ENCODE measurements at places on chromosomes 3 and 15.

- H3K27ac ChIP-seq: no peak overlapping the region
- no peaks in the 10 kb centered on the region for H3K36me3 ChIP-seq
- H3K27me3 ChIP-seq: peaks cover 17% of the 10 kb centered on the region
- H3K4me3 ChIP-seq: no peak overlapping the region
- H3K4me1 ChIP-seq: no peaks in the 10 kb centered on the region
Measured at GRCh38 chr3:23170291-23170690, 32.8 kb upstream of the UBE2E2 start.

- peak overlapping the region; percentile 90 for H3K27ac ChIP-seq
- H3K27me3 ChIP-seq: no peaks in the 10 kb centered on the region
- peaks cover 43% of the 10 kb centered on the region for H3K4me1 ChIP-seq
- DNase-seq: no peak
- no peaks in the 10 kb centered on the region for H3K36me3 ChIP-seq
Measured at GRCh38 chr3:190266913-190267290, 55.3 kb downstream of the CLDN1 start.

DNA sequence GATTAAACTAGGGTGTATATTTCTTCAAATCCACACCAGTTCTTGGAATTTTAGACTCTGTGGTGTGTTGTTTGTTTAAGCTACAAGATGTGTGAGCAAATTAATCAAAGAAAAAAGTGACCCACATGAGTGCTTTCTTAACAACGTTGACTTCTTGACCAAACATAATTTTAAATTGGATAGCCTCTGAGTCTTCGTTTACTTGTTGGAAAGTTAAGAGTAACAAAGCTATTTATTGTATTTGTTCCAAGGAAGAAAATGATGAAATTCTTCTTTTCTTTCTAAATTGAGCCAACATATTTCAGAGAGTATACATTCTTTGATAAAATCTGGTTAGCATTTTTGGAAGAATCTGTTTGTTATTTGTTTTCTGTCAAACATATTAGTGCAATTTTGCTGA, 99.9 kb upstream of the IGSF10 start:
- peaks cover 11% of the 10 kb centered on the region for H3K4me1 ChIP-seq
- H3K27me3 ChIP-seq: no peaks in the 10 kb centered on the region
- no peaks in the 10 kb centered on the region for H3K36me3 ChIP-seq
- no peak overlapping the region for H3K4me3 ChIP-seq
- no peak for DNase-seq
- no peak overlapping the region for H3K27ac ChIP-seq

- no peaks in the 10 kb centered on the region for H3K27me3 ChIP-seq
- no peak overlapping the region for H3K27ac ChIP-seq
- no peaks in the 10 kb centered on the region for H3K36me3 ChIP-seq
- no peaks in the 10 kb centered on the region for H3K4me1 ChIP-seq
- DNase-seq: no peak
Measured at GRCh38 chr15:29390051-29390450, 120.4 kb upstream of the NSMCE3 start.

DNA sequence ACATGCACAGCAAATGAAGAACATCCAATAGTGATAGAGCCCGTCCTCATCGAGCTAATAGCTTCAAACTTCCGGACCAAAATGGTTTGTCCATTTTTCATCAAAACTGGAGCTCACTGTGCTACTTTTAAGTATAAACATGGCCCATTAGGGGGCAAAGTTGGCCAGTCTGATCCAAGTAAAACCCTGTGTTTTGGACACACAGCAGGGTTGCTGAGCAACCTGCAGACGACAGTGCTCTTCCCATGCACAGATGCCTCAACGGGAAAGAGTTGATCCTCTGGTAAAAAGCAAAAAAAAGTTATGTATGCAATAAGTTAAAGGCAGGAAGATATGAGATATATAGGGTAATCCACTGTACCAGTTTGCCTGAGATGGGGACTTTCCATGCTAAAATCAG, 244.0 kb upstream of the THBS1 start:
- H3K27me3 ChIP-seq: no peaks in the 10 kb centered on the region
- H3K4me1 ChIP-seq: peaks cover 8% of the 10 kb centered on the region
- no peaks in the 10 kb centered on the region for H3K36me3 ChIP-seq
- no peak overlapping the region for H3K27ac ChIP-seq
- DNase-seq: no peak

DNA sequence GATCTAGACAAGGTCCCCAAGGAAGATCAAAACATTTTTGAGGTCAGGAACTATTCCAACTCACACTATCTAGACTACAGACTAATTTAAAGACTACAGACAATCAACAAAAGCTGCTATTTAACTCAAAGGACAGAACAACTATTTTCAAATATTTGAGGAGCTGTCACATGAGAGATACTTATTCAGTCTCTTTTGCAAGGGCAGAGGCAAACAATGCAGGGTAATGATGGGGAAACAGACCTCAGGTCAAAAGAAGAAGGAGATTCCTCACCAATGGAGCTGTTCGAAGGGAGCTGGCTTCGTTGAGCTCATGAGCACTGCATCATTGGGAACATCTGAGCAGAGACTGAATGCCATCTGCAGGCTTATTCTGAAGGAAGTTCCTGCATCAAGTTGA, 231.9 kb downstream of the DTWD1 start:
- no peak overlapping the region for H3K27ac ChIP-seq
- no peaks in the 10 kb centered on the region for H3K36me3 ChIP-seq
- no peak for DNase-seq
- peaks cover 11% of the 10 kb centered on the region for H3K4me1 ChIP-seq
- H3K27me3 ChIP-seq: no peaks in the 10 kb centered on the region

- peaks cover 14% of the 10 kb centered on the region for H3K36me3 ChIP-seq
- H3K27ac ChIP-seq: no peak overlapping the region
- no peaks in the 10 kb centered on the region for H3K4me1 ChIP-seq
- DNase-seq: no peak
- H3K27me3 ChIP-seq: no peaks in the 10 kb centered on the region
- no peak overlapping the region for H3K4me3 ChIP-seq
Measured at GRCh38 chr3:4387210-4388204, 79.6 kb downstream of the SUMF1 start.

GRCh38 chr15:85542895-85543331, 162.5 kb downstream of the AKAP13 start:
- DNase-seq: no peak
- H3K27ac ChIP-seq: peak overlapping the region; percentile 3
- H3K4me1 ChIP-seq: peaks cover 62% of the 10 kb centered on the region
- H3K4me3 ChIP-seq: no peak overlapping the region

GRCh38 chr15:69320977-69321554, 22.4 kb downstream of the PAQR5 start:
- peaks cover 9% of the 10 kb centered on the region for H3K4me1 ChIP-seq
- no peak overlapping the region for H3K27ac ChIP-seq
- no peaks in the 10 kb centered on the region for H3K36me3 ChIP-seq
- H3K27me3 ChIP-seq: no peaks in the 10 kb centered on the region
- H3K4me3 ChIP-seq: no peak overlapping the region

DNA sequence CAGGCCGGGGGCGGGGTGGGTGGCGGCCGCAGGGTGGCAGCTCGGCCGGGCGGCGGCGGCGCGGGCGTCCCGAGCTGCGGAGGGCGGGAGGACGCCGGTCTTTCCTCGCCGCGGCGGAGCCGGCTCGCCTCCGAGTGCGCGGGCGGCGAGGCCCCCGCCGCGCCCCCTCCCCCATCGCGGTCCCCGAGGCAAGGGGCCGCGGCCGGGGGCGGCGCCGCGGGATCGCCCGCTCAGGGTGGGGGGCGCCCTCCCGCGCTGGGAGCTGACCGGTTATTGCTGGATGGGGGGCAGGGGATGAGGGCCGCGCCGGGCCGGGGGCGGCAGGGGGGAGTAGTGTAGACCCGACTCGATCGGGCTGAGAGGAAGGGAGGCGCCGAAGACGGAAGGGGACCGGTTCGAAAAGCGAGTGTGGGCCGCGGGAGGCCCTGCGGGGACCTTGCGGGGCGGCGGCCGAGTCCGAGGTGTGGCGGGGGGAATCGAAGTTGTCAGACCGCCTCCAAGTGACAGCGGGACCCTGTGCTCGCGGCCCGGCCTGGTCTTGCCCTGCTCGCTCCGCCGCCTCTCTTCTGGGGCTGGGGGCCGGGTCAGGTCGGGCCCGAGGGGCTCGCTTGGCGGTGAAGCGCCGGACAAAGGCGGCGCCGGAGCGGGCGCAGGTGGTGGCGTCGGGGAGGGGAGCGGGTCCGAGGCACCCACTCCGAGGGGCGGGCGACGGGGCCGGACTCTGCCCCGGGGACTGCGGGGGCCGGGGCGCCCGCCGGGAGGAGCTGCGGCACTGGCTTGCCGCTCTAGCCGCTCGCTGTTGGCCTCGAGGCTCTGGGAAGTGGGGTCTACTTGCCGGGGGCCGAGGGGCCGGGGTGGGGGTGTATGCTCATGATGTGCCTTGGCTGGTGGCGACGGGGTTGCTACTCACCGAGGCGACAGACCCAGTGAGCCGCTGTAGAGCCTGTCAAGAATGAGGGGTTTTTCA, 1.1 kb downstream of the BAHD1 start:
- H3K27ac ChIP-seq: peak overlapping the region; percentile 69
- DNase-seq: no peak
- H3K4me1 ChIP-seq: peaks cover 61% of the 10 kb centered on the region
- peaks cover 7% of the 10 kb centered on the region for H3K27me3 ChIP-seq
- peak overlapping the region; percentile 82 for H3K4me3 ChIP-seq

GRCh38 chr3:68256635-68257223, 602.3 kb upstream of the SUCLG2 start:
- DNase-seq: no peak
- H3K4me1 ChIP-seq: no peaks in the 10 kb centered on the region
- no peaks in the 10 kb centered on the region for H3K36me3 ChIP-seq
- H3K27me3 ChIP-seq: no peaks in the 10 kb centered on the region
- no peak overlapping the region for H3K27ac ChIP-seq

GRCh38 chr15:99340347-99340746, 89.1 kb downstream of the LRRC28 start:
- peak overlapping the region; percentile 86 for H3K27ac ChIP-seq
- no peaks in the 10 kb centered on the region for H3K27me3 ChIP-seq
- DNase-seq: no peak
- H3K4me3 ChIP-seq: no peak overlapping the region
- peaks cover 33% of the 10 kb centered on the region for H3K4me1 ChIP-seq

DNA sequence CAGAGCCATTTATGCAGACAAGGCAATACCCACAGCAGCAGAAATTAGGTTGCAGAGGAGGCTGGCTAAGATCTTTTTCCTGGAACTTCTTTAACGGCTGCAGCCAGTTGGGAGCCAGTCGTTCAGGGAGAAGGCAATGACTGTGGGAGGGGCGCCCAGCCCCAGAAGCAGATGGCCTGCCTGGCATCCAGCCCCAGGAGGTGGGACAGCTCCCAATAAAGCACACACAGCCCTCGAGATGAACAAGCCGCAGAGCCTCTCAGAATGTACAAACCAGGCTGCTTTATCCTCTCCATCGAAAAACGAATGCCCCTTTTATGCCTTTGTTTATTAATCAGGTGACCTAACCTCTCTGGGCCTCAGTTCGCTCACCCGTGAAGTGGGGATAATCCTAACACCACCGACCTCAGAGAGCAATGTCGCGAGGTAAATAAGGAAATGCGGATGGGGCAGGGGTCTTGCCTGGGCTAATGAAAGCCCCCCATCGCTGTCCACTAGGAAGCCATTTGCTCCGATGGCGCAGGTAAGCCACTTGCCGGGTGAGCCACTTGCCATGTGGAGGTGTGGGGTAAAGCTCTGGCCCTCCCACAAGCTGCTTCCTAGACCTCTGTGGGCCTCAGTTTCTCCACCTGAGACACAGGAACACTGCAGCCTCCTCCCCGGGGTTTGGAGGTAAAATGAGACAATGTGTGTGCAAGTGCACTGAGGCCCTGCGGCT, 35.8 kb downstream of the MGLL start:
- H3K36me3 ChIP-seq: peaks cover 17% of the 10 kb centered on the region
- no peaks in the 10 kb centered on the region for H3K27me3 ChIP-seq
- no peak overlapping the region for H3K4me3 ChIP-seq
- peak overlapping the region; percentile 14 for H3K27ac ChIP-seq
- peaks cover 81% of the 10 kb centered on the region for H3K4me1 ChIP-seq

- H3K4me3 ChIP-seq: no peak overlapping the region
- peak overlapping the region; percentile 87 for H3K27ac ChIP-seq
- no peak for DNase-seq
- peaks cover 8% of the 10 kb centered on the region for H3K36me3 ChIP-seq
Measured at GRCh38 chr3:172103724-172104123, 64.3 kb downstream of the FNDC3B start.

GRCh38 chr3:2583046-2583445, 484.4 kb downstream of the CNTN4 start:
- DNase-seq: no peak
- H3K36me3 ChIP-seq: peaks cover 3% of the 10 kb centered on the region
- H3K27ac ChIP-seq: no peak overlapping the region
- H3K27me3 ChIP-seq: no peaks in the 10 kb centered on the region
- H3K4me3 ChIP-seq: no peak overlapping the region
- H3K4me1 ChIP-seq: no peaks in the 10 kb centered on the region

GRCh38 chr3:128301186-128302023, 148.1 kb downstream of the EEFSEC start:
- peaks cover 2% of the 10 kb centered on the region for H3K36me3 ChIP-seq
- H3K4me1 ChIP-seq: peaks cover 23% of the 10 kb centered on the region
- no peak overlapping the region for H3K27ac ChIP-seq
- H3K27me3 ChIP-seq: no peaks in the 10 kb centered on the region

GRCh38 chr3:77304700-77305021, 264.8 kb downstream of the ROBO2 start:
- no peaks in the 10 kb centered on the region for H3K36me3 ChIP-seq
- no peaks in the 10 kb centered on the region for H3K27me3 ChIP-seq
- DNase-seq: no peak
- H3K27ac ChIP-seq: no peak overlapping the region
- H3K4me1 ChIP-seq: peaks cover 2% of the 10 kb centered on the region

- H3K4me1 ChIP-seq: peaks cover 4% of the 10 kb centered on the region
- H3K36me3 ChIP-seq: no peaks in the 10 kb centered on the region
- no peak overlapping the region for H3K4me3 ChIP-seq
- DNase-seq: no peak
- no peak overlapping the region for H3K27ac ChIP-seq
- no peaks in the 10 kb centered on the region for H3K27me3 ChIP-seq
Measured at GRCh38 chr3:69715204-69715603, 24.1 kb upstream of the MITF start.

GRCh38 chr3:12886106-12886679, 44.8 kb upstream of the RPL32 start:
- no peak overlapping the region for H3K4me3 ChIP-seq
- H3K36me3 ChIP-seq: no peaks in the 10 kb centered on the region
- H3K4me1 ChIP-seq: no peaks in the 10 kb centered on the region
- DNase-seq: no peak

DNA sequence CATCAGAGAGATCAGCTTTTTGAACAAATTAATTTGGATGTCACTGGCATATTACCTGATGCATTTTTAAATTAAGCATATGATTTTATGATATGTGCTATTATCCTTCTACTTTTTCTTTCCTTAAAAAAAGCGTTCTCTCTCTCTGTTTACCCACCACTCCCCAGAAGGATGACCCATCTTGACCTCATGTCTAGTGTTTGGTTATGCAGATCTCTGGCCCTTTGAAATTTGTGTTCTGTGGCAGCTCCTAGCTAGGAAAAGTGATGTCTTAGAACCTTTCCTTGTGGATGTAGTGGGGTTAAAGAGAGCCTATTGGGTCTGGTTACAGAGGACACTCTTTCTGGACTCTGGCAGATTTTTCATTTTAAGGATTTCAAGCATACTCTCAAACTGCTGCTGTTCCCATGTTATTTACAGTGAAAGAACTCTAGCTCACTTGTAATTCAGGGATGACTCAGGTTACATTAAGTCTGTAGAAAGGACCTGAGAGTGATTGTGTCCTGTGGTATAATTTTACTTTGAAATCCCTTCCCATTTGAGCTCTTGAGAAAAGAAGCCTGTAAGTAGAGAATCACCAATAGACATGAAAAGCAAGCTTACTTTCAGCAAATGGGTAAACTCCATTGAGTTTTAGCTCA, 23.8 kb downstream of the ARHGEF26 start:
- H3K27me3 ChIP-seq: no peaks in the 10 kb centered on the region
- no peaks in the 10 kb centered on the region for H3K36me3 ChIP-seq
- no peak overlapping the region for H3K4me3 ChIP-seq
- H3K4me1 ChIP-seq: peaks cover 2% of the 10 kb centered on the region
- no peak for DNase-seq
